Fibroblast of lung (primary cell): ENCODE measurements at places on chromosomes 3 and 15.

DNA sequence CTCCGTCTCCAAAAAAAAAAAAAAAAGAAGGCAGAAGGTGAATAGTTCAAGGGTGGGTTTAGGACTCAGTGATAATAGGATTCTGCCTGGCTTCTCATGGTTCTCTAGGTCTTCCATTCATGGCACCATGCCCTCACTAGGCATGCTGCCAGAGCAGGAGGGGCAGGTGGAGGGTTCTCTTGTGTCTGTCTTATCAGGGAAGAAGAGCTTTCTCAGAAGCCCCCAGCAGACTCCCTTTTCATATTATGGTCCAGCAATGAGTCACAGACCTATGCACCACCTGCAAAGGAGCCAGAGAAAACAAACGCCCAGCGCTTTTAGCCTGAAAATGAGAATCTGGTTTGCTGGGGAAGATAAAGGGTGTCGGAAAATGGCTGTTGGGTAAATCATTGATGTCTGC is 3.0 kb downstream of the CCR2 start:
- DNase-seq, result no peak

- no peak for DNase-seq
These were observed 62.8 kb upstream of the C3orf80 start for GRCh38 chr3:160162440-160162839.

DNA sequence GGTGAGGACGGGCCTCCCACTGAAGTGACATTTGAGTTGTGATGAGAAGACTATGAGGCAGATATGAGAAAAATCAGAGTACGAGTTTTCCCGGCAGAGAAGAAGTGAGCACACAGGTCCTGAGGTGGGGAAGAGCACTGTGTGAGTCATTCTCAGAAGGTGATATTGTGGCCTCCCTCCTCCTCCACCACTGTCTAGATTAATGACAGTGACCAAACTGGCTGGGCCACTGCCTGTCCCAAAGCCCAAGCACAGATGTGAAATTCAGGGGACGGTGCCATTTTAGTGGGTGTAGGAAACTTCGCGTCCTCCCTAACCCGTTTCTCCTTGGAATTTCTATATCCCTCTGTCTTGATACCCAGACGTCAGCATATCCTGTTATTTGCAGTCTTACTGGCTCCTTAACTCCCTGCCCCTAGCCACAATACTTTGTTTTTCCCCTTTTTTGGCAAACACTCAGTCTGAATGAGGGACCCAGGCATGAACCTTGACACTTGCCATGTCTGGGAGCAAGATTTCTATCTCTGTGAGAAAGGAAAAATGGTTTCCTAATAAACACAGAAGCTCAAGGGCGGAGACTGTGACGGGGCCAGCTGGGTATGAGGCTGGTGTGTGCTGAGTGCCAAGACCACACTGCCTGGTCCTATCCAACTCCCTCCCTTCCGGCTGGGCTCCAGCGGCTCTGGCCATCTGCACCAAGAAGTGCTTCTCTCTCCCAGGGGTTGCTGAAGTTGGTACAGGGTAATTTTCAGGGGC is 15.2 kb downstream of the PRICKLE2 start:
- DNase-seq, result peak; percentile 91

- no peak for DNase-seq
These were observed 31.4 kb upstream of the CD47 start for GRCh38 chr3:108122276-108122675.

- DNase-seq, result no peak
These were observed 466.1 kb upstream of the PPP2R3A start for GRCh38 chr3:135499426-135499825.

GRCh38 chr3:147619921-147620560 is 210.9 kb downstream of the ZIC1 start:
- no peak for DNase-seq

DNA sequence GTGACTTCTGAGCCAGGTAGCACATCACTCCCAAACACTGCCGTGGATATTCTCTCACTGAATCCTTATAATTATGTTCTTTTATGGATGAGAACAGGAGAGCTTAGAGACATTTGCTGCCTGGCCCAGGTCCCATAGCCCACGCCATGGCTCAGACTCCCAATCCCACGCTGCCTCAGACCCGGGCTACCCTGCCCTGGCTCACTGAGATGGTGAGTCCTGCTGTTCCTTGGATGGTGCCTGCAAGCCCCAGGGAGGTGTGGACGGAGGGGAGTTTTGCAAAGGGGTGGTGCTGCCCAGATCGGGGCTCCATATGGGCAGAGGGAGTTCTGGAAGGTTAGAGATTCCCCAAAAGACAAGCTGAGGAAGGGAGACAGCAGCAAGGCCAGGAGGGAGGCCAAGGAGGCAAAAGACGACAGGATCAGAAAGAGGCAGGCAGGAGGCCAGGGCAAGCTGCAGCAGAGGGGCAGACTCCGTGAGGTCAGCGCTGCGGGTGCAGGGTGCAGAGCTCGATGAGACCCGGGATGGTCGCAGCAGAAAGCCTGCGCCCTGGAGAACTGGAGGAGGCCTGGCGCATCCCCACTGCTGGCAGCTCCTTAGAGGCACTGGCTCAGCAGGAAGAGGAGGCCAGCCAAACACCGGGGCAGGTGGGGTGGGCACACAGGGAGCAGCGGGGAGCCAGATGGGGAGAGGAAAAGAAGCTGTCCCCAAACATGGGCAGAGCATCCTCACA is 95.7 kb upstream of the ALDH1A3 start:
- no peak for DNase-seq

DNA sequence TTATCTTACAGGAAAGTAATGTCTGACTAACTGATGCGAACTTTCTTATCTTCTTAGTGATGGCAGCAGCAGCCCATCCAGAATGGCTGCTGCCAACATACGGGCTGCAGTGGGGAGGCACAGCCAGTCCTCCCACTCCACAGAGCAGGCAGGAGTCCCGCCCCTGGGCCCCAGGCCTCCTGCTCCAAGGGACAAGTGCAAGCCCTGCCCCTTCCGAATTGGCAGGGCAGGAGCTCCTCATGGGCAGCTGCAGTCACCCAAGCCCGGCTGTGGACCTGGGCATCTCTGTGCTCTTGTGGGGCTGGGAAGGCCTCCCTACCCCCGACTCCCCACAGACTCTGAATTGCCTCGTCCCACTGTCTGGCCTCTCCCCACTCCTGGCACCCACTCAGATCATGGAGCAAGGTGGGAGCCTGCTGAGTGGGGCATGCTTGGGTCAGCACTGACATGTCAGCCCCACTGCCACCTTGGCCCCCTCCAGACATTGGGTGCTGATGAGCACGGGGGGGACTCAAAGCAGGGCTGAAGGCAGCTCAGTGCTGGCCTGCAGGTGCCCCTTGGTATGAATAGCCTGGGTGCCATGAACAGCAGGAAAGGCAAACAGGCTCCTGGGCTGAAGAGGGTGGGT is 618.9 kb upstream of the KCNMB2 start:
- no peak for DNase-seq

GRCh38 chr3:172692751-172693338 is 18.0 kb downstream of the NCEH1 start:
- DNase-seq, result no peak

GRCh38 chr15:99014803-99015697 is 7.5 kb upstream of the PGPEP1L start:
- peak; percentile 58 for DNase-seq

DNA sequence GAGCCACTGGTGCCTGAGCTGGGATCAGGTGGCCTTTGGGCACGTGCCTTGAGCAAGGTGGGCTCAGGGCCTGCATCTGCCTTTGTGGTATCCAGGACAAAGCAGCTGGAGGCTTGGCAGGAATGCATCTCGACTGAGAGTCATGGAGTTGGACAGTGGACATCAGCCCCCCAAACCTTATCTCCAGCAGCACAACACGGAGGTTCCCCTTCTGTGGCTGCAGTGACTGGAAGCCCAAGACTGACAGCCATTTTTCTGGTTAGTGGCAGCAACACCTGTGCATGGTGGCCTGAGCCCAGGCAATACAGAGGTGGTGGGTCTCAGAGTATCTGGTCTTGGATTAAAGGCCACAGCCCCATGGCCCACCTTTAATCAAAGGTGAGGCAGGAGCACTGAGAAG is 27.8 kb upstream of the TSEN2 start:
- no peak for DNase-seq

DNA sequence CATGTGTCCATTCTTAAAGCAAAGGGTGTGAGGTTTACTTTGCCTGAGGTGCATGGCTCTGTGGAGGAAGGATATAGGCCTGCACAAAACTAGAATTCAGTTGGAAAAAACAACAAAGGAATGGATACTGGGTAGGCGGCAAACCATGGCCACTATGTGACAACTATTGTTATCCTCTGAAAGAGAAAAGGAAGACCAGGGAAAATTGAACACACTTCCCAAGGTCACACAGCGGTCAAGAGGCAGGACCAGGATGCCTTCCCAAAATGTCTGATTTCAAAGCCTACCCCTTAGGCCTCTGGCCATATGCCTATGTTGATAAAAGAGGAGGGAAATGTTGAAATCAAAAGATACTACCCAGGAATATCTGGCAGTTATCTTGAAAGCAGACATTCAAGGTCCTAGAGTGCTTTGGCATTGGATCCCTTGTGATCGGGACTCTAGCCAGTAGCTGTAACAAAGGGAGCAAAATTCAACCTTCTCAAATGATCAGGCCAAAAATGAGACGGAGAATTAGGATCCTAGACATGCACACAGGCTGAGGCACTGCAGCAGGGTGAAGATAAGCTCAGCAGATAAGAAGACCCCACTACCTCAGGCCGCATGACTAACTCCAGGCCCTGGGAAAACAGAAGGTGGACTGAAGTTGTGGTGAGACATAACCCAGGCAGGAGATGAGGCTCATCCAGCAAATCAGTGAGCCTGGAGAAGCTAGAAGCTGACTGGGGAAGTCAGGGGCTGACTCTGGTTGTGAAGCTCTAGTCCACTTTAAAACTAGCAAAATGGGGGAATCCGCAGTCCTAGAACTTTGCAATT is 292.2 kb downstream of the NEK10 start:
- DNase-seq, result no peak

DNA sequence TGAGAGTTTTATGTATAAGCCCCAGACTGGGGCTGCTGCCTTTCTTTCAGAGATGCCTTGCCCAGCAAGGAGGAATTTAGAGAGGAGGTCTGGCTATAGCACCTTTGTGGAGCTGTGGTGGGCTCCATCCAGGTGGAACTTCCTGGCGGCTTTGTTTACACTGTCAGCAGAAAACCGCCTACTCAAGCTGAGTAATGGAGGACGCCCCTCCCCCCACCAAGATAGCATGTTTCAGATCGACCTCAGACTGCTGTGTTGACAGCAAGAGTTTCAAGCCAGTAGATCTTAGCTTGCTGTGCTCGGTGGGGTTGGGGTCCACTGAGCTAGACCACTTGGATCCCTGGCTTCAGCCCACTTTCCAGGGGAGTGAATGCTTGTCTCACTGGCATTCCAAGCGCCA is 155.6 kb downstream of the STXBP5L start:
- no peak for DNase-seq

DNA sequence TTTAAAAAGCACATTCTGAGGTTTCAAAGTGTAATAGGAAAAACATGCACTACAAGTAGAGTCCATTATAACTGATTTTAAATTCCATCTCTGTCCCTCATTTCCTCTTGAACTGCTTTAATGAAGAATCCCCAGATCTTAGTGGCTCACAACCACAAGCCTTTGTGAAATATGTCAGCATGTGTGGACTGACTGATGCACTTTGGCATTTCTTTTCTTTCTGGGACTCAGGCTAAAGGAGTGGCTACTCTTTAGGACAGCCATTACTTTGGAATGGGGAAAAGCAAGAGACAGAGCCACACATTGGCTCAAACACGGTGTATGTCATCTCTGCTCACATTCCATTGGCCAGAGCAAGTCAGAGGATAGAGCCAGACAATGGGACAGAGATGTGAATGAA is 139.6 kb downstream of the GRM7 start:
- DNase-seq, result no peak

DNA sequence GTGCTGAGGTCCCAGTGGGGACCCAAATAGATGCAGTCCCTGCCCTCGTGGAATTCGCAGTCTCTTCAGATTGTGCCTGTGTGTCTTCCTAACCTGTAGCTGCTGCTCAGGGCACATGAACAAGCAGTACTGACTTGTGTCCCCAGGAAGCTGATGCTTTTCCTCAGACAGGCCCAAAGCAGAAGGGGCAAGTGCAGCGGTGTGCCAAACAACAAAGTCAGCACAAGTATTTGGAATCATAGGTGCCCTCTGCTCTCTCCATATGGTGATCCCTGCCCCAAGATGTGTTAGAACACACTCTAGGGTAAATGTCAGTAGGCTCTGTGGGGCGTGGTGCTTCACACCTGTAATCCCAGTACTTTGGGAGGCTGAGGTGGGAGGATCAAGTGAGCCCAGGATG is 21.9 kb downstream of the BHLHE40 start:
- DNase-seq, result no peak

DNA sequence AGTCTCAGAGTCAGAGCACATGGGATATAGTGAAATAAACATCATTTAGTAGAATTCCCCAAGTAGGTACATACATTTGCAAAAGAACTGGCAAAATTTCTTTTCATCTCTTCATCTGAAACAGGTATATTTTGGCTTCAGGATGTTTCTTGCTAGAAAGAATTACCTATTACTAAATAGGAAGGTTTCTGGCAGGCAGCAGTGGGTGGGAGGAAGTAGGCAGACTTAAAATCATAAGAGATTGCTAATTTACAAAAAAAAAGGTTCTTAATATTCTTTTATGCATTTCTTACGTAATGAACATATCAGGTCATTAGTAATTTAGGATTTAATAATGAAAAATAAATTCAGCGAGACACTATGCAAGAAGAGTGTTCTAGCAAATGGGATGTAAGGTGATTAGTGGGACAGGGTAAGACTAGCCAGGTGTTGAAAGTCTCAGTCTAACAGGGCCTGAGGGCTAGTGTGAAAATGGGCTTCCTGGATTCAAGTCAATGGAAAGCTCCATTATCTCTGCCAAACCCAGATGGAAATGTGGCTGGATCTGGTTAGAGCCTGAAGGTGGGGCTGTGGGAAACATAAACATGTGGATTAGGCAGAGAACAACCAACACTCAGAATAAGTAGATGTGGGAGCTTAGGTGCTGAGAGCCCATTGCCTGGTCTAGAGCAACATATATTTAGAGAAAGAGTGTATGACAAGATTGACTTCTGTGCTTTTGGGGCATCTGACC is 127.4 kb upstream of the FEZF2 start:
- no peak for DNase-seq

- no peak for DNase-seq
These were observed 984 bp downstream of the CCR5 start for GRCh38 chr3:46371519-46372340.

- peak; percentile 1 for DNase-seq
These were observed 288.2 kb upstream of the ZNF385D start for GRCh38 chr3:22039161-22039560.

GRCh38 chr3:172859041-172859440 is 108.5 kb downstream of the ECT2 start:
- DNase-seq, result no peak

- peak; percentile 60 for DNase-seq
These were observed at the start of gene PDE8A for GRCh38 chr15:84981711-84982300. Gene PDE8A, plus strand, starts transcription at chr15:84981856. Its CDS starts 307 bp downstream, at chr15:84982163.

- no peak for DNase-seq
These were observed 102.9 kb downstream of the LRRC49 start for GRCh38 chr15:70995383-70995970.

DNA sequence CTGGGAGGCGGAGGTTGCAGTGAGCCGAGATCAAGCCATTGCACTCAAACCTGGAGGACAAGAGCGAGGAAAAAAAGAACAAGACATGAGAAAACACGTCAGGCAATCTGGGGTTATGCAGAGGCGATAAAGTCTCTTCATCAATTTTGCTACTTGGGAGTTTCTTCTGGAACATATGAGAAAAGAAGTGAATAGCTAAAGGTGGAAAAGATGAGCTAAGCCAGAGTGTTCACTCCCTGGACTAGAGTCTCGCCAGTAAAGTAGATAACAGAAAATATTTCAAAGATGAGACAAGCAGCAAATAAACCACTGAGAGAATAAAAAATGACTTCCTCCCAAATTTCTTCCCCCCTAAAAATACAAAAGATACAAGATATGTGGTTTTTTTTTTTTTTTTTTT is 188.4 kb upstream of the HES1 start:
- DNase-seq, result peak; percentile 89

- DNase-seq, result peak; percentile 74
These were observed 51.6 kb upstream of the CMTM7 start for GRCh38 chr3:32340039-32340438.
